ENCODE measurements at places on chromosomes 5 and 9.
A peak's percentile ranks its signal among the peaks of the same experiment; 100 is the strongest.

GRCh38 chr5:134411546-134412266 lies at the start of gene CDKN2AIPNL:
Gene CDKN2AIPNL (minus strand): TSS chr5:134411881. CDS start chr5:134411854, 27 bp downstream.
- peak; percentile 80 for DNase-seq

DNA sequence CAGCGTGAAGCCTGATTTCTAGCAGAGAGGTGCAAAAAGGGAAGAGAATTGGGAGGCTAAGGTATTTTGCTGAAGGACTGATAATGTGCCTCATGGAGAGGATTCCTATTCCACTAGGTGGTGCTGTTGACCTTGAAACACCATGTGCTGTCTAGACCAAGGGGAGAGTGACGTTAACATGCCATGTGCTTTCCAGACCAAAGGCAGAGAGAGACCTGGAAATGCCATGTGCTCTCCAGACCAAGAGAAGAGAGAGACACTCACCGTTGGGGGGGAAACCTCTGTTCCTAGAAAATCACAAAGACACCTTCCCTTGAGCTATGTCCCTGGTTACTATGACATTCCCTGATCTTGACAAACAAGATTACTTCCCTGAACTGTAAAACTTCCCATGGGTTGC lies 286.0 kb upstream of the TUSC1 start:
- DNase-seq = peak; percentile 76

- DNase-seq = no peak
Measured at GRCh38 chr5:157143127-157143971, 684 bp upstream of the MED7 start.

DNA sequence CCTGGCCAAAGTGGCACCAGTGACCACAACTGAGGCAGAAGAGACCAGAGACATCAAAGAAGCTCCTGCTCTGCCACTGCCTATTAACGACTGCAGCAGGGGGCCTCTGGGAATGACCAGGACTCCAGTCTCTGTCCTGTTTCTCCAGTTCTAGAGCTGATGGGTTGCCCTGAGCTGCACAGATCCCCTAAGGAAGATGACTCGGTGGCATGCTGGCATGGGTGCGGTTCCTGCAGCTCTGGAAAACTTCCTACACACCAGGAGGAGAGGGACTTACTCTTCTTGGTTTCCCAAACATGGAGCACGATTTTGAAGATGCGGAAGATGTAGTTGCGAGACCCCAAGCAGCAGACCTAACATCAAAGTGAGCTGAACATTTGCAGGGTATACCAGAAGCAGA lies 2.7 kb downstream of the SLIT3 start:
- DNase-seq = no peak

GRCh38 chr5:132083071-132083678 lies 9.6 kb downstream of the CSF2 start:
- DNase-seq = no peak

- no peak for DNase-seq
Measured at GRCh38 chr9:113954591-113954990, 78.5 kb downstream of the ZNF618 start.

DNA sequence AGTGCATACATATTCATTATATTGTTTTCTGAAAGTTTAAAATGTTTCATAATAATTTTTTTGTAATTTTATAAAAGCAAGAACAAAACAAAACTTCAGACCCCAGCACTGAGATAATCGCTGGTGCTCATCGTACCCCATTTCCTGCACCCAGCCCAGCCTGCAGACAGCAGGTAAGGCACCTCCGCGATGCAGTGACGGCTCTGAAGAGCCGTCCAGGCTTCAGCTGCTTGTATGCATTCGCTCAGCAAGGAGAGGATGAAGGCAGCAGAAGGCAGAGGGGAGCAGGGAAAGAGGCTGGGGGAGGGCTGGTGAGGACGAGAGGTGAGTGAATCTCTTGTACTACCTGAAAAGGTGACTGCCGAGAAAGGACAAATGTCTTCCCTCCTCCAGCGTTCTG lies 153.5 kb downstream of the TTLL11 start:
- no peak for DNase-seq

All from trophoblast cell (in vitro differentiated cells and primary cell).